ENCODE measurements at places on chromosomes 5 and 9.

- DNase-seq: no peak
Observed at GRCh38 chr9:114919611-114920010, 10.8 kb downstream of the TNFSF8 start.

DNA sequence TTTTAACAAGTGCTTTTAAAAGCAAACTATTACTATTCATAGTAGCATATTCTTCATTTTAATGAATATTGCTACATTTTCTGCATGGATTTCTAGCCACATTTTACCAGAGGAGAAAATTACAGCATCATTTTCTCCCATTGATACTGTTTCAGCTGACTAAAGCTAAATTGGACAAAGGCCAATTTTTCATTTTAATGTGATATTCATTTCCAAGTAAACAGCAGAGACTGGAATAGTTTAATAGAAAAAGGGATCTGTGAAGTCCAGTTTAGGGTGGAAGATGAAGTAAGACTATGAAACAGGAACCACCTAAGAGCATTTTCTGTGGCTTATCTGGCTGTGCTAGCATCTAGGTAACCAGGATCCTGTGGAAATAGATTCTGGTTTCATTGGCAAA, 128.1 kb downstream of the GIN1 start:
- DNase-seq: no peak

DNA sequence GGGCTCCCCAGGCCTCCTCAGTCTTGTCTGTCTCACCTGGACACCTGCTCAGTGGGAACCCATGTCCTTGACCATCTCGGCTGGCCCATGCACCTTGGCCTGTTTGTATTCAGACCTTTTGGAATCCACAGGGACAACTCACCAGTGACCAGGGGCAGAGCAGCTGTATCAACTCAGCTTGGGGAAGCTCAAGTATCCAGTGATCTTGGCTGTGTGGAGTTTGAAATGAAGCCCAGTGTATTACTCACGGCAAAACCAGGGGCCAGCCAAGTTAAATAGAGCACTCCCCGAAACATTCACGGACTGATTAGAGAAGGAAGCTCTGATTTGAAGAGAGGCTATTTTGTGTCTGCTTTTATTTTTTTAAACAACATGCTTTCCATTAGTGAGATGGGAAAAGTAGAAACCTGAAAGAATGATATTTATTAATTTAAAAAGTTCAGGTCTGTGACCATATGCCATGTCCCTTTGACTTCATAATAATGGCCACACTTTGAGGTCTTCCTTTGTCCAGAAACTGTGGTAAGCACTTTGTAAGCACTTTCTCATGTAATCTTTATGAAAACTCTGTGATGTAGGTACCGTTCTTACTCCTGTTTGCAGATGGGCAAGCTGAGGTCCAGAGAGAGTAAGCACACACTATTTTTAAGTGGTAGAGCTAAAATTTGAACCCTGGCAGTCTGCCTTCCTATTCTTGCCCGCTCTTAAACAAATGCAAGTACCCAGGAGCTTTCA, 656.5 kb downstream of the BNC2 start:
- DNase-seq: no peak

- no peak for DNase-seq
Observed at GRCh38 chr9:79660615-79661014, 88.8 kb downstream of the TLE4 start.

GRCh38 chr5:69158039-69158438, 8.9 kb upstream of the CCNB1 start:
- no peak for DNase-seq

GRCh38 chr5:173202266-173202875, 32.6 kb downstream of the NKX2-5 start:
- no peak for DNase-seq

DNA sequence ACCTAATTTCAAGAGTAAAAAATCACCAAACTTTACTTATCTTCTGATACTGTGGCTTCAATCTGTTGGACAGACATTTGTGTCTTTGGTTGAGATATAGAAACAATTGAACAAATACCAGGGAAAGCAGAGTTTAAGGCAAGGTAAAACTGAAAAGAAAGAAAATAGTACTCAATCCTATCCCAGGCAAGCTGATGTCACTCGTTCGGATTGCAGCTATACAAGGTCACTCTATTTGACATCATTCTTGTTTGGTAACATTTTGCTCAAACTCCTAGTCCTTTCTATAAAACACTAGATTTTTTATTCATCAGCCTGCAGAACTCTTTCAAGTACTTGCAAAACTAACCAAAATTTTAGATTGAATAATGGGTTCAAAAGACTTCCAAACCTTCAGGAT, 91.9 kb upstream of the ANKRD55 start:
- no peak for DNase-seq

GRCh38 chr9:35792024-35792813, 828 bp downstream of the NPR2 start:
- DNase-seq: no peak

DNA sequence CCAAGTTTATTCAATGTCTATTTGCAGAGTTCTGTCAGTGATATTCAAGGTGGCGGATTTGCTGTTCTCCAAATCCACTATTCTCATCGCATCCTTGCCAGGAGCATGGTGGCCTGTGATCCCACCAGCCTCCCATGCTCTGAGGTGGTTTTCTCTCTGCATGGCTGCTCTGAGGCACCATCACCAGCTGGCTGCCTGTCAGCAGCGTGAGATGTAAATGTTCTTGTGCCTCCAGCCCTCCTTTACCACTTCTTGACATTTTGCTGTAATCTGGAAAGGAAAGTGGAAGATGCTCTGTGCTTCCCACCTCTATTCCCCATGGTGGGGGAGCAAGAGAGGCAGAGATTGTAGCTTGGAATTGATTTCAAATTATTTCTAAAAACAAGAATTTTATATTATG, 293.6 kb upstream of the SLC24A2 start:
- no peak for DNase-seq

DNA sequence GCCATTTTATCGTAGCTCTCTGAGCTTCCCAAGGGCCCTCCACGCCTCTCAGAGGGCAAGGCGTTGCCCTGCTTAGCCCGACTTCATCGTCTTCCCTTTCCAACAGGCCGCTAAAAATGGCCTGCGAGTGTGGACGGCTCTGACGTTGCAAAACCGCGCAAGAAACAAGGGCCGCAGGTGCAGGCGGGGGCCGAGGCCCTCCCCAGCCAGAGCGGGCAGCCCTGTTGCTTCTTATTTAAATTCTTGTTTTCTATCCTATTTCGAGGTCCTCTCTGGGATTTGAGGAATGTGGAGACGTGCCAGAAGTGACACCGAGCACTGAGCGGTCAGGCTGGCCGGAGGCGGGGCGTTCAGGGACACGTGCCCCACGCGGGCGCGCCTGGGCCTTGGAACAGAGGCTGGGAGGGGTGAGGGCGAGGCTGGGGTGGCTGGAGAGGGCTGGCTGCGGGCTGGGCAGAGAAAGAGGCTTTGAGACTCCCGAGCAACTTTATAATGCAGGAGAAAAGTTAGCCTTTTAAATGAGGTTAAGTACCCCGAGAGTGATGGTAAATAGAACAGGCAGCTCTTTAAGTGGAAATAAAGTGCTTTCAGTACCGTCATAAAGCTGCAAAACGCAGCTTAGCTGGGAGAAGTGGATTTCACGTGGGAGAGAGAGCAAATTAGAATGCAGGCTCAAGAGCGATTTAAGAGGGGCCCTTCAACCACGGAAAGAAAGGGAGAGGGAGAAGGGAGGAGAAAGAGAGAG, 243.6 kb downstream of the AUH start:
- DNase-seq: no peak

- DNase-seq: no peak
Observed at GRCh38 chr5:138179277-138179857, 455 bp downstream of the KIF20A start.

- DNase-seq: no peak
Observed at GRCh38 chr9:14198841-14199455, 115.0 kb downstream of the NFIB start.

GRCh38 chr5:158414780-158415179, 555.8 kb upstream of the CLINT1 start:
- no peak for DNase-seq

Measured in GM12864 (cell line).